ENCODE measurements at places on chromosomes 1 and 21.

DNA sequence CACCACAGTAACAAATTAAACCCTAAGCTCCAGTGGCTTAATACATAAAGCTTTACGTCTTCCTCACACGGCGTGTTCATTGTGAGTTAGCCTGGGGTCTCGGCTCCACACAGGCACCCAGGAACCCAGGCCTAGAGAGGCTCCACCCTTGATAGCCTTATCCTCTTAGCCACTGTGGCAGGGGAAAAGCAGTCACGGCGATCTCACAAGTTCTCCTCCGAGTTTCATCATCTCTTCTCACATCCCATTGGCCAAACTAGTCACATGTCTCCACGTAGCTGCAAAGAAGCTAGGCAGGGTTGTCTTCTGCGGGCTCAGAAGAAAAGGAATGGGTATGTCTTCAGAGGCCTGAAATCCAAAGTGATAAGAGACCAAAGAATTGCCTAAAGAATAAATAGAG is 122.3 kb upstream of the GRIK3 start:
- no peak for DNase-seq

- no peak for DNase-seq
These were observed 170.5 kb downstream of the APP start for GRCh38 chr21:25999921-26000582.

DNA sequence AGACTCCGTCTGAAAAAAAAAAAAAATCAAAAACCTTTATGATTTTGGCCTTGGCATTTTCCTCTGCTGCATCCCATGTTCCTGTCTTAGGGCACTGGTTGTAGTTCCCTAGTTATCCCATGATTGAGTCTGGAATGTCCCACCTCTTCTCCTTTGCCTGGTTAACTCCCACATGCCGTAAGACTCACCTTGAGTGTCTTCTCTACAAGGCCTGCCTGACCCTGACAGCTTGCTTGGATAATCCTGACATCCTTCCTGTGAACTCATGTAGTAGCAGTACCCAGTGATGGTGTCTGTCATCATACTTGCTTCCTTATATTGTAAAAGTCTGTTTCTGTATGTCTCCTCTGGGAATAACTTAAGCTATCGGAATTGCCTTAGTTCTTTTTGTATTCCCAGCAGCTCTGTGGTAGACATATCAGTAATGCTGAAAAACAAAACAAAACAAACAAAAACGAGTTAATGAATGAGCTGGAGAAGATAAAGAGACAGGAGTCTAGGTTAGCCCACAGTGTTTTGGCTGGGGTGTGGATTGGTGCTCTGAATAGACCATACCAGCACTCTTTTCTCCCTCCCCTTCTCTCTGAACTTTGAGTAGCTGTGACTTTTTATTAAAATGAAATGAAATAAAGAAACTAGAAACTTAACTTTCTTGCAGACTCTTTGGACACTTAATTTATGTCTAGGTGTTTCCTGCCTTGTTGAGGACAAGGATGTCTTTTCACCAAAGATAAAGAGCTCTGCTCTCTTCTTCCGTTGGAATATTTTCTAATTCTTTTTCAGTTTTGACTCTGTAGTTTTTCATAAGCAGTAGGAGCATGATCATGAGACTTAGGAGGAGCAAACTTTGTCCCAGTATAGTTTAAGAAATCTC is 15.1 kb downstream of the NEK7 start:
- no peak for DNase-seq

- no peak for DNase-seq
These were observed 61.1 kb downstream of the XCL1 start for GRCh38 chr1:168637350-168637991.

GRCh38 chr1:67710417-67710816 is 25.4 kb downstream of the GADD45A start:
- DNase-seq: no peak

GRCh38 chr1:76101548-76101947 is 27.0 kb downstream of the ST6GALNAC3 start:
- no peak for DNase-seq
